ENCODE measurements at places on chromosomes 3 and 15.

- DNase-seq: no peak
Measured at GRCh38 chr3:176183181-176183580, 1014.1 kb downstream of the TBL1XR1 start.

GRCh38 chr3:190848870-190849269 is 13.6 kb downstream of the GMNC start:
- no peak for DNase-seq

DNA sequence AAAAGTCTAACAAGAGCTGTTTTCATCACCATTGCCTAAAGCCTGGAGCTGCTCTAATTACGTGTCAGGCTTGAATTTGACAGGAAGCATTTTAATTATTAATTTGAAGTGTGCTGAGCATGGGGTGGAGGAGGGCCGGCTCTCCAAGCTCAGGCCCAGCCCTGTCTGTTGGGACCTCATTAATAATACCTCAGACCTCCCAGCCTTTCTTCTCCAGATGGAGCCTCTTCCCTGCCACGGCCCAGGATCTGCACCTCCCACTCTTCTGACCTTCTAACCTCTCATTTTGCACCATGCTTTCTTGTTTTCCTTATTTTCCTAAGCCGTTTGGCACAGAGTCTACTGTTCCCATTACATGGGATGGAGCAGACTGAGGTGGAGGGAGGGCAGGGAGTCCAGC is 30.0 kb downstream of the INSYN1 start:
- no peak for DNase-seq

DNA sequence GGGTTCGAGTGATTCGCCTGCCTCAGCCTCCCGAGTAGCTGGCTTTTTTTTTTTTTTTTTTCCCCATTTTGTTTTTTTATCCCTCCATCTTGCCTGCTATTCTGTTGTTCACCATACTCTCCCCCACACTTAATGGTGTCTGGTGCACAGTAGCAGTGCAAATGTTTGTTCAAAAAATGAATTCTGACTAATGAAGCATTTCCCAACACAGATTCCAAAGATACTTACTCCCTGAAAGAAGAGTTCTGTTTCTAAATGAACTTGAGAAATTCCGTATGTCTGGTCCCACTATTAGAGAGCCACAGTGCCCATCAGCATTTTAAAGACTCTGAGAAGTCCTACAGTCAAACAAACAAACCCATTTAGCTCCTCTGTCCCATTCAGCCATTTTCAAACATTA is 9.5 kb downstream of the EDEM1 start:
- DNase-seq: no peak

DNA sequence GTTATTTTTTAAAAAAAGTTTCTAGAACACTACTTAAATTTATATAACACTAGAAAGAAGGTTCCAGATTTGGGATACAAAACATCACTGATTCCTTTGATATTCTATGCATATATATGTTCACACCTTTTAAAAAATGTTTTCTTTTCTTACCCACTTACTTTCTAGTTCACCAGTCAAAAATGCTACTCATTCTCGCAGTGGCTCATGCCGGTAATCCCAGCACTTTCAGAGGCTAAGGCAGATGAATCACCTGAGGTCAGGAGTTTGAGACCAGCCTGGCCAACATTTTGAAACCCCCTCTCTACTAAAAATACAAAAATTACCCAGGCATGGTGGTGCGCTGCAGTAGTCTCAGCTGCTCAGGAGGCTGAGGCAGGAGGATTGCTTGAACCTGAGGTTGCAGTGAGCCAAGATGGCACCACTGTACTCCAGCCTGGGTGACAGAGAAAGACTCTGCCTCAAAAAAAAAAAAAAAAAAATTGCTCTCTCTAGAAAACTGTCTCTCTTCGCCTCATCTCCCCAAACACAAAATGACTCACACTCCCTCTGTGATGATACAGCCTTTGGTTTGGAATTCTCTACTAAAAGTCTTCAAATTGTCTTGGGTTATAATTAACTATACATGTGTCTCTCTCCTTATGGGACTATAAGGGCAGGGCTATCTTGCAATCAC is 52.6 kb upstream of the TGFBR2 start:
- no peak for DNase-seq

- no peak for DNase-seq
Measured at GRCh38 chr15:101206176-101206591, 45.7 kb downstream of the CHSY1 start.

- no peak for DNase-seq
Measured at GRCh38 chr3:175585898-175586297, 726.8 kb downstream of the NAALADL2 start.

GRCh38 chr3:71389191-71389590 is 194.3 kb downstream of the FOXP1 start:
- DNase-seq: no peak

GRCh38 chr3:37183976-37184375 is 9.6 kb upstream of the LRRFIP2 start:
- no peak for DNase-seq

- DNase-seq: no peak
Measured at GRCh38 chr3:12275974-12276650, 12.8 kb upstream of the PPARG start.

DNA sequence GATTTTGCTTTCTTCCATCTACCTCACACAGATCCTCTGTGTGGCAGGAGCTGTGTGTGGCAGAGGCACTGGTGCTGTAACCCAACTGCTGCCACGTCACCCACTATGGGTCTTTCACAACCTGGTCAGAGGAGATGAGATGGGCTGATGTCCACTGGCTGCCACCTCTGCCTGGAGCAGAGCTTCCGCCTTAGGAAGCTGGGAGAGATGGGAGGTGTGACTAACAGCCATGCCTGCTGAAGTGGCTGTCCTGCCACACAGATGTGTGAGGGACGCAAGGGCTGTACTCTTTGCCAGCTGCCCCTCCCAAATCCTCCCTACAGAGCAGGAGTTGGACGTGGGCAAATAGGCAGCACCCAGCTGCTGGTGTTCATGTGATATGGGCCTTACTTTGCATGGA is 329.5 kb downstream of the GABRB3 start:
- no peak for DNase-seq

- DNase-seq: no peak
Measured at GRCh38 chr3:185858502-185859225, 33.8 kb upstream of the IGF2BP2 start.

GRCh38 chr15:41558400-41559238 is at the start of gene TYRO3:
Gene TYRO3 (plus strand): TSS chr15:41559212. CDS start chr15:41559258, 46 bp downstream.
- peak; percentile 58 for DNase-seq

DNA sequence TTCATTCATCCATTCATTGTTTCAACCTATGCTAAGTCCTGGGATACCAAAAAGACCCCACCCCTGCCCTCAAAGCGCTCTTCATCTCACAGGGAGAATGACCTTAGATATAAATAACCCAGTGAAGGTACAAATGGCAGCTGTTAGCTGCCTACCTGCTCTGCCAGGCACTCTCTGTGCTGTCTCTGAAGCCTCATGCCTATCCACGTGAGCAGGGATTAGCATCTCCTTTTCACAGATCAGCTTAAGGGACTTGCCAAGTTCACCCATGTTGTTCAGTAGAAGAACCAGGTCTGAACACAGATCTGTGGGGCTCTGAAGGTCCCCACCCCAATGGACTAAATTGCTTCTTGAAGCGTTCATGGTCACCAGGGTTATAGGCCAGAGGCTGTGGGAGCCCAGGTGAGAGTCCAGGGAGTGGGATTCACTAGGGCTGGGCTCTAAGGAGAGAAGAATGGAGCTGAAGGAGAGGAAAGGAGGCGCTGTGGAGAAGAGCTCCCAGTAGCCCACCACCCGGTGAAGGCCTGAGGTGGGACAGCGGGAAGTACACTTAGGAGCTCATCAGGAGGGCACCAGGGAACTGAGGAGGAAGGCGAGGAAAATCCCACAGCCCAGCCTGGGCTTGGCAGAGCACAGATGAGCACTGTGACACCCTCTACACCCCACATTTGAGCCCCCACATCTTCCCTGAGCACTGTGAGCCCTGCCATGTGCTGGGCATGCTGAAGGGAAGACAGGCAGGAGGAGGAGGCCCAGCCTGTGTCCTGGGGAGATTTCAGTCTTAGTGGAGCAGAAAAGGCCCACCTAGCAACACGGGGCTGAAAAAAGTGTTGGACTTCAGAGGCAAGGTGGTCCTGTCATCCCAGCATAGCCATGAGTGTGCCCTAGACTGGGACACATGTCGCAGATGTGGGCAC is 20.4 kb downstream of the RBP1 start:
- no peak for DNase-seq

DNA sequence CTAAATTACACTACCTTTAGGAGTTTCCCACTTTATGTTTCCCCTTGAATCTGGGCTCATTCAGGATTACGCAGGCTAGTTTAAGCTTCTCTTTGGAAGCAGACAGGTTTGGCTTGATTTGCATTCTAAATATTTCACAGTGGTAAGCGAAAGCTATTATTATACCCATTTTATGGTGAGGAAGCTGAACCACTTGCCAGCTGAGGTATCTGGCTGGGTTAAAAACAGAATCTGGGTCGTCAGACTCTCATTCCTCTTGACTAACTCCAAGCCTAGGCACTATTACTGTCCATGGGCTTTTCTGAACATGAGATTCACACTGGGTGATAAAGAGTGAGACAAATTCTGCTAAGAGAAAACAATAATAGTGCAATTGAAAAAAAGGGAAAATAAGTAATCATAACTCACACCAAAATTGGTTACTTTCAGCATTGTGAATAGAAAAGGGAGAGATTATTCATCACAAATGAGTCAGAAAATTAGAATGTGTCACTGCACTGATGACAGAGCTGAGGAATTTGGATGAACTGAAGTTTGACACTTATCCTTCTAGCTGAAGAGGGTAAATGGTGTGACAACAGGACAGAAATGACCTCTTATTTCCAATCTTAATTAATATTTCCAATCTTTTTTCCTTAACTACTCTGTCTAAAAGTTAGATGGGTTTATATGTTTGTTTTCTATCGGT is 211.3 kb downstream of the TIGIT start:
- no peak for DNase-seq

DNA sequence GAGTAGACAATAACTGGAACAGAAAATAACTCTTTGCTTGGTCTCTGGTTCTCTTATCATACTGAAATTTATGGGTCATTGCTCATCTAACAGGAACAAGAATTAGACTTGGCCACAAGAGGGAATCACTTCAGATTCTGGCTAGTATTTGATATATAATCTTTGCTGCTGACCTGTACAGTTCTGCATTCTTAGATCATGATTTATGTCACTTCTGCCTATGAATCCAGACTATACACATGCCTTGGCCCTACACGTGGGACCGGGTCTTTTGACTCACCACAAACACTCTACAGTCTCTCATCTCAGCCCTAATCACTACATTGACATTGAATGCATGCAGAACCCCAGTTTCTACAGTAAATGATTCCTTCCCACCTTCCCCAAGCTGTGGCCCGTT is 162.5 kb upstream of the SOX2 start:
- DNase-seq: no peak

DNA sequence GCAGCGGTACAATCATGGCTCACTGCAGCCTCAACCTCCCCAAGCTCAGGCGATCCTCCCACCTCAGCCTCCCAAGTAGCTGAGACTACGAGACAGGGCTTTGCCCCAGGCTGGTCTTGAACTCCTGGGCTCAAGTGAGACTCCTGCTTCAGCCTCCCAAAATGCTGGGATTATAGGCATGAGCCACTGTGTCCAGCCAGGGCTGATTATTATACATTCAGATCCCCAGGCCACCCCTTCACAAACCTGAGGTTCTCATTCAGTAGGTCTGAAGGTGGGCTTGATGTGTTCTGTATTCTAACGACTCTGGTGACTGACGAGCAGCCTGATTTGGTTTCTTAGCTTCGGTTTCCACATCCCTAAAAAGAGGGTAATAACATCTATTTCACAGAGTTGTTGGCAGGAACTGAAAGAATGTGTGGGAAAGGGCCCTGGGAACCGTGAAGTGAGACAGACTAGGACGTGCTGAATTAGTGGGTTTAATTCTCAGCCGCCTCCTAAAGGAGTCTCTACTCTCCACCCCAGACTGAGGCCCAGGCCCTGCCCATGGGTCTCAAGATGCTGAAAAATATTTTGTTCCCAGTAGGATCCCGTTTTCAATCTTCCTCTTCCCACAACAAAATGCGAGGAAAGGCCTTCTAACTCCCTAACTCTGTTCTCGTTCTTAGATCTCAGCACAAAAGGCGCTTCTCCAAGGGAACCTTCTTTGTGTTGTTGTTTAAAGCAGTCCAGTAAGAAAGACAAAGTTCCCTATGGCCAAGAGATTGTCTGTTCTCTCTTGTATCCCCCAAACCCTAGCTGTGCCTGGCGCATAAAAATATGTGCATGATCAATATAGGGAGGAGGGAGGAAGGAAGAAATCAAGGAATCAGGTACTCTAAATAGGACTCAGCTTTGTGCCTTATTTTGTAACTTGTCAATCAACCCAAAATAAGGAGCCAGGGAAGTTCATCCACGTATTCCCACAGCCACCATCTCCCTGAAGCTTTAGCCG is 210.0 kb upstream of the TOPAZ1 start:
- DNase-seq: no peak

DNA sequence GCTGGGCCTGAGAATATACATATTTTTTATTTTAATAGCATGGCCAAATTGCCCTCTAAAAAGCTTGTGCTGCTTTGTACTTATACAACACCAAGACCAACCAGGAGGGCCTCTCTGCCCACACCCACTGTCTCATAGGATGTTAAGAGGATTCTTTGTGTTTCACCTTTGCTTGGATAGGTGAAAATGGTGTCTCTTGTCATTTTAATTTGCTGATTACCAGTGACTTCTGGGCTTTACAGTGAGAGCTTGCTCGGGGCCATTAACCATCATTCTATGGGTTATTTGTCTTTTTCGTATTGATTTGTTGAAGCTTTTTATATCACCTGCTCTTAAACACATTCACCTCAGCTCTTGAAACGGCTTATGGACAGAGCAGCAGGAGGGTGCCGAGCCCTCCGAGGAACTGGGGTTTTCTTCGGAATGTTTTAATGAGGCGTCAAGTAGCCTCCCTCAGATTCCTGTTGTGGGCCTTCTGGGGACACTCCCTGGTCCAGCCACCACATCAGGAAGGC is 10.5 kb downstream of the PTH1R start:
- no peak for DNase-seq

GRCh38 chr3:179991104-179991503 is 45.6 kb downstream of the PEX5L start:
- DNase-seq: no peak

GRCh38 chr15:55703873-55704301 is 39.1 kb downstream of the PRTG start:
- DNase-seq: no peak

DNA sequence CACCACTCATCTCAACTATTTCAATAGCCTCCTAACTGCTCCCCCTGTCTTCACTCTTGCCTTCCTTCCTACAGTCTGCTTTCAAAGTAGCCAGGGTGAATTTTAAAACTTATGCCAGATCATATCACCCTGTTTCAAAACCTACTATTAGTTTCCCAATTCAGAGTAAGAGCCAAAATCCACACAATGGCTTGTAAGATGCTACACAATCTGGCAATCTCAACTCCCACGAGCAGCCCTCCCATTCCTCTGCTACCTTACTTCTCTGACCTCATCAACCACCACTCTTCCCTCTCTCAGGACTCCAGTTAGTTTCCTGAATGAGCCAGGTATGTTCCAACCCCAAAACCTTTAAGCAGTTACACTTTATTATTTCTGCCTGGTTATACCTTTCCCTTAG is 62.5 kb downstream of the VPS13C start:
- no peak for DNase-seq

GRCh38 chr3:16647668-16648067 is 42.4 kb upstream of the DAZL start:
- no peak for DNase-seq

GRCh38 chr3:65783117-65783516 is 255.6 kb downstream of the MAGI1 start:
- no peak for DNase-seq

- DNase-seq: no peak
Measured at GRCh38 chr3:158748237-158748828, 16.1 kb upstream of the RARRES1 start.

Data from uterus (tissue), 4 donors.